Stimulated activated CD8-positive, alpha-beta memory T cell treated with anti-CD3 and anti-CD28 coated beads, Interleukin-2, amount 100 ng/mL, for 48 hours (primary cell): ENCODE measurements at places on chromosomes 2 and 18.
A peak's percentile ranks its signal among the peaks of the same experiment; 100 is the strongest.

GRCh38 chr2:128520340-128520739 lies 201.7 kb upstream of the HS6ST1 start:
- no peak for DNase-seq

- peak; percentile 62 for DNase-seq
These were observed 24.9 kb downstream of the BIN1 start for GRCh38 chr2:127081826-127082633.

DNA sequence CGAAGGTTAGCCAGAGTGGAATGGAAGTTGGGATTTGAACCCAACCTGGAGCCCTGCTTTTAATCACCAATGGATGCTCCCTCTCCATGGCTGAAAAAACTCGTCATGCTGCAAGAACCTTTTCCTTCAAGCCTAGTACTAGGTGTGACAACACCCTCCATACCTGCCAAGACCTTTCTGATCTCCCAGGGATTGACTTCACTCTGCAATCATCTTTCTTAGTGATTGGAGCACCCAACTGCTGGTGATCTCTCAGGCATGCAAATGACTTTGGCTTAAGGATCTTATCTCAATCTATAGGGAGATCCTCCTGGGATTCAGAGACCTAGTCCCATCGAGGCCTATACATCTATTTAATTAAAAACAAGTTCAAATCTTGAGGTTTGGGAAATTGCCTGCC lies 23.5 kb upstream of the ITGB6 start:
- DNase-seq, result no peak

GRCh38 chr2:96140941-96141623 lies 2.8 kb upstream of the ASTL start:
- DNase-seq, result no peak

DNA sequence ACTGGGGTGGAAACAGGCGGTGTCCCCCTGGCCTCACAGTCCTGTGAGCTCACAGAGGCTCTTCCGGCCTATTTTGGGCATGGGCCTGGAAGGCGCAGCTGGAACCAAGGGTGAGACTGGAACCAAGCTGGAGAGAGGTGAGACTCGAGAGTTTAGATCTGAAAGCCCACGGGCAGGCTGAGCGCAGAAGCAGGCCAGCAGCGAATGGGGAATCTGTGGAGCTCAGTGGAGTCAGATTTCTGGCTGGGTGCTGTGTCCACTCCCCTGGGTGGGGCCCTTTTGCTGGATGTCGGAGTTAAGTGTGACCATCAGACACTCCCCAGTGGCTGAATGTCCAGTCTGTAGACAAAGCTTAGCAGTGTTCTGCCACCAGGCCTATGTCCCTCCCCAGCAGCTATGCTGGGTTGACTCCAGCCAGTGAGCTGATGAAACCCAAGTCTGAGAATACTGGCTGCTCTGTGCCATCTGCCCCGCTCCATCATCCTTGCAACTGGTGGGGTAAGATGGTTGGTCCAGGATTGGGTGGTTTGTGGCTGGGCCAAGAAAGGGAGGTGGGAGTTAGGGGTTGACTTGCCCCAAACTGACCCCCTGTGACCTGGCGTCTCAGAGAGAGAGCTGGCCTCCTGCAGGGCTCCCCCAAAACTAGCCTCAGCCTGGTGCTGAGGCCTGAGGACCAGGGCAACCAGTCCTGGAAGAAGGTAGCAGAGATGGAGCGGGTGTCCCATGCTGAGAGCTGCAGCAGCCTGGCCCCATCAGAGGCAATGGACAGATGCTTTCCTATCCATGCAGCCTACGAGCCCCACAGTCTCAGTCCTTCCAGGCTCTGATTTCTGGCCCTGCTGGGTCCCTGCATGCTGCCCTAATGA lies 34.4 kb downstream of the CYP26B1 start:
- no peak for DNase-seq

GRCh38 chr2:20972792-20973565 lies 70.9 kb downstream of the APOB start:
- no peak for DNase-seq

GRCh38 chr2:236254674-236255073 lies 9.5 kb downstream of the ASB18 start:
- DNase-seq, result no peak

GRCh38 chr2:148218326-148219075 lies 197.6 kb downstream of the MBD5 start:
- no peak for DNase-seq

DNA sequence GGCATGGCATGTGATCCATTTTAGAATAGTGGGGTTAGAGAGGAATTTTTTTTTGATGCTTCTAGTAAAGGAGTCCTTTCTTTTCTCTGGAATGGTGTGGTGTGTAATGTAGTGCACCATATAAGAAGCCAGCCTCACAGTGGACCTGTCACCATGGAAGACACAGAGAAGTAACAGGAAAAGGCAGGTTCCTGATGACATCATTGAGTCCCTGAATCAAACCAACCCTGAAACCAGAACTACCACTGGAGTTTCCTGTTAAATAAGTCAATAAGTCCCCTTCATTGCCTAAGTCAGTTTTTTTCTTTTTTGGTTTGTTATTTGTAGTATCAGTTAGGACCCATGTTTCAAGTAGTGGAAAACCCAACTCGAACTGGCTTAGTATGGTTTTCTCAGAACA lies 11.9 kb downstream of the ADCYAP1 start:
- DNase-seq, result no peak

DNA sequence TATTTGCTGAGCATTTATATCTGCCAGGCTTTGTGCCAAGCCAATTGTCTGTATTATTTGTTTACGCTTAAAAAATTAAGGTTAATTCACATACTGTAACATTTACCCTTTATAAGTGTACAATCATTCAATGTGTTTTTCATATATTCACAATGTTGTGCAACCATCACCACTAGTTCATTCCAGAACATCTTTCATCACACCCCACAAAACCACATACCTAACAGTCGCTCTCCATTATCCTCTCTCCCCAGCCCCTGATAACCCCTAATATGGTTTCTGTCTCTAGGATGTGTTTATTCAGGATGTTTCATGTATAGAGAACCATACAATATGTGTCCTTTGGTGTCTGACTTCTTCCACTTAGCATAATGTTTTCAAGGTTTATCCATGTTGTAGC lies 234.1 kb downstream of the INSIG2 start:
- no peak for DNase-seq

DNA sequence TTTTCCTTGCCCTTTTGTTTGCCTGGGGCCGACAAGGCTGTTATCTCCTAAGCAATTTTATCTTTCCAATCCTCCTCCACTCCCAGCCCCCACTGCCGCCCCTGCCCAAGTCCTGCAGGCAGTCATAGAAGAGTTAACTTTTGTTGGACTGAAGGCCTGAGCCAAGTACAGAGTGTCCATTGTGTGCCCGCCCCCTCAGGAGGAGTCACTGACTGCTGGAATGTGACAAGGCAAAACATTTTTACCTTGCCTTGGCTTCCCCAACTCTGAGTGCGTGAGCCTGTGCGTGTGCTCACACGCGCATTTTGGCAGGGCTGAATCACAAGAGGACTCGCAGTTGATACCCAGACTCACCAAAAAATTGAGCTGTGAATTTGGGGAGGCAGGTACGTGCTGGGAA lies 16.2 kb downstream of the SETBP1 start:
- no peak for DNase-seq

DNA sequence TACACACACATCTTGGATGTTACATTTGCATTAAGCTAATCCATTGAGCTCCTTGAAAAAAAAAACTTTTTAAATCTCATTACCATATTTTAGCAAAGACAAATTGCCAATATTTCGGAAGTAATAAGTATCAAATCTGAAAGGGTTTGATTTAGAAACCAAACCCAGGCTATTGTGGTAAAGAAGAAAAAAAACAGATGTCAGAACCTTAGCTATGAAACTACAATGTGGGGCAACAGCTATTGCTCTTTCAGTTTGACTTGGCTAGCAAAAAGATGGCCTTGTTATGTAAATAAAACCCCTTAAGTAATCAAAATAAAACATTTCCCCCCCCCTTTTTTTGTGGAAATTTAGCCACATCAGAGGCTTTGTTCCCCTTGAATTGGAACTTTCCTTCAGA lies 41.2 kb upstream of the REG3A start:
- no peak for DNase-seq

DNA sequence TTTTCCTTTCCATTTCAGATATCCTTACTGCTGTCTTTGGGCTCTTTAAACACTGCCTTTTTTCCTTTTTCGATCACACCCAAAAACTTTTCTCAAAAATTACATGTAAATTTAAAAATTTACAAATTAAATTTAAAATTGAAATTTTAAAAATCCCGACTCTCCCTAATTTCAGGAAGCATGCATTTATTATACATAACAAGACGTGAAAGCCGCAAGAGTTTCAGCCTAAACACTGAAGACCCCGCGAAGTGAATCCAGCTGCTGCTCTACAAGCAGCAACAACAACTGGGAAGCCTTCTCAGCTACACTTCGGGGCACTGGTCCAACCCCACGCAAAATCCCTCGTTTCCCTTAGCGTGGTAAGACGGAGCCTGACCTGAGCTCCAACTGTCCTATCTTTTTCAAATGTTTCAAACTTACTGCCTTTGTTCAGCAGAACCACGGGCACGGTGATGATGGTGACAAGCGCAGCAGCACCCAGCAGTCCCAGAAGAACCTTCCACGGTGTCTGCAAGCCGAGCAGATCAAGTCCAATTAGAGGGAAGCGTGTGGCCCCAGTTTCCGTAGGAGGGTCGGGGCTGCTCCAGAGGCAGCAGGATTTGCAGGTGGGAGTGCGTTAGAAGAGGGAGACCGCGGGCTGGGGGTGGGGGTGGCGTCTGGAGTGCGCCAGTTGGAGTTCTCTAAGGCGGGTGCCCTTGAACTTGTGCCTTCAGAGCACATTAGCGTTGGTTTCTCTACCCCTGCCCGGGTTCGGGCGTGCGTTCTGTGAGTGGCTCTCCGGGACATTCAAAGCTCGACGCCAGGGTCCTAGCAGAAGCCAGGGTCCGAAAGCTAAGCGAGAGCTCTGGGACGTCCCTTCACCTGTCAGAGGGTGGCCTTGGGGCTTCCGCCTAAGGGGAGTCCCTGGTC lies 783 bp downstream of the DPP4 start:
- DNase-seq, result no peak

- DNase-seq, result no peak
These were observed 31.5 kb upstream of the NFE2L2 start for GRCh38 chr2:177296040-177296439.

GRCh38 chr2:164560902-164561301 lies 60.4 kb downstream of the GRB14 start:
- no peak for DNase-seq

DNA sequence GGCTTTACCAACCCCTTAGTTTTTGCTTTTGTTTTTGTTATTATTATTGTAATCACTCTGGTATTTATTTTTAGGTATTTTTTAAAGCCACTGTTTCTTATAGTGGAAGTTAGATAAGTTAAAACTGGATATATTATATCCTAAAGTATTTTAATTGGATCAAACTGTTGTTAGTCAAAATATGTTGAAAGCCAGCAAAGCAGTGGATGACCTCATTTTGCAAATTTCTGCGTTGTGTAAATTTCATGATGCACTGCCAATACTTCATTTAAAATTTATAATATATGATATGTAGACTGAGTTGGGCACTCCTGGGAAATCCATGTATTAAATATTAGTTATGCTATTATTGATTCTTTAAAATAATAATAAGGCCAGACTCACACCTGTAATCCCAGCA lies 661.7 kb upstream of the NRXN1 start:
- DNase-seq, result no peak

DNA sequence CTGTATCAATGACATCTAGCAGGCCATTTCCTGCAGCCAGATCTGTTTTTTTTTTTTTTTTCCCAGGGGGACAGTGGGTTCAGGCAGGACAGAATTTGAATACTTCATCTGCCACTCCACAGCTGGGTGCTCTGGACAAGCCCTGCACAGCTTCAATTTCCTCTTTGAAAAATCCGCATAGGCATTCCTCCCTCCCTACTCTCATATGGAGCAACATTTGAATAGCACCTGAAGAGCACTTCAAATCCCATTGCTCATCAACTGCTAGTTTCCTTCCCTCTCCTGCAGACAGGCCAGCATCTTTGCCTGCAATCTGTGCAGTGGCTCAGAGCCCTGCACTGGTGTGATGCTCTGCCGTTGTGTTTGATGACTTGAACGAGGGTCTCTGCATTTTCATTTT lies 326.3 kb downstream of the TSN start:
- DNase-seq, result no peak

- DNase-seq, result no peak
These were observed 493 bp downstream of the UCN start for GRCh38 chr2:27307545-27308358.

- DNase-seq, result no peak
These were observed 21.6 kb downstream of the PTPN18 start for GRCh38 chr2:130377491-130377890.

DNA sequence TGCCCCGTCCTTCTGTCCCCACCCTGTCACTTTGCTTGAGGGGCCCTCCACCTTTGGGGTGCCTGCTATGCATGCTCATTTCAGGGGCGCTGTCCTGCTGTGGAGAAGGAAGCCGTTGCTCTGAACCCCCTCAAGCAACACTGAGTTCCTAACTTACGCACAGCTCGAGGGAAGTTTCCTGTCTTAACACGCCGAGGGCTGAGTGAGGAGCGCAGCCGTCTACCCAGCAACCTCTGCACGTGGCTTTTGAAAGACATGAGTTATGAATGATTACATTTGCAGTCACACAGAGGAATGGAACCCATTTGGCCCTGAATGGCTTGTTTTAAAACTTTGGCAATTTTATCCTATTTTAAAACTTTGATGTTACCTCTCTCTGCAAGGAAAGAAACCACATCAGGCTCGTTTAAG lies 14.0 kb downstream of the RAMP1 start:
- no peak for DNase-seq

GRCh38 chr2:174286172-174286571 lies 37.8 kb upstream of the OLA1 start:
- no peak for DNase-seq

GRCh38 chr2:138708682-138709241 lies 71.4 kb downstream of the NXPH2 start:
- no peak for DNase-seq

GRCh38 chr2:183349091-183349490 lies 224.8 kb downstream of the NUP35 start:
- no peak for DNase-seq

DNA sequence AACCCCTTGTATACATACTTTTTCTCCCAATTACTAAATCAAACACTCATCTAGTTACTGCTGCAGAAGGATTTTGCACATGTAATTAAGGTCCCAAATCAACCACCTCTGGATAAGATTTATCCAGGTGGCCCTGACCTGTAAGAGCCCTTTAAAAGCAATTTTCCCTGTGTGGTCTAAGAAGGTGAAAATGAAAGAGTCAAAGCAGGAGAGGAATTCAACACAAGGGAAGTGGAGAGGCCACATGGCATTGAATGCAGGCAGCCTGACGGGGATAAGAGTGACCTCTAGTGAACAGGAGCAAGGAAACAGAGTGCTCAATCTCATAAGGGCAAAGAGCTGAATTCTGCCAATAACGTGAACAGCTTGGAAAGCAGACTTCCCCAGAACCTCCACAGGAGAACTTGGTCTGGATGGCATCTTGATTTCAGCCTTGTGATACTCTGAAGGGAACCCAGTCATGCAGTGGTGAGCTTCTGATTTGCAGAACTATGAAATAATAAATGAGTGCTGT lies 27.2 kb downstream of the PPP3R1 start:
- no peak for DNase-seq

- DNase-seq, result no peak
These were observed 90.4 kb downstream of the DOCK10 start for GRCh38 chr2:224951723-224952481.

- DNase-seq, result no peak
These were observed 2.8 kb downstream of the GULP1 start for GRCh38 chr2:188294352-188294926.

GRCh38 chr2:15173501-15173900 lies 387.6 kb downstream of the NBAS start:
- no peak for DNase-seq

GRCh38 chr2:238515377-238515776 lies 88.7 kb downstream of the ASB1 start:
- no peak for DNase-seq
